ENCODE measurements at places on chromosomes 7 and 10. TPM values are rescaled to one million over a fixed set of nuclear protein-coding genes. Genes with fewer than 3 reads are reported as not detected.

DNA sequence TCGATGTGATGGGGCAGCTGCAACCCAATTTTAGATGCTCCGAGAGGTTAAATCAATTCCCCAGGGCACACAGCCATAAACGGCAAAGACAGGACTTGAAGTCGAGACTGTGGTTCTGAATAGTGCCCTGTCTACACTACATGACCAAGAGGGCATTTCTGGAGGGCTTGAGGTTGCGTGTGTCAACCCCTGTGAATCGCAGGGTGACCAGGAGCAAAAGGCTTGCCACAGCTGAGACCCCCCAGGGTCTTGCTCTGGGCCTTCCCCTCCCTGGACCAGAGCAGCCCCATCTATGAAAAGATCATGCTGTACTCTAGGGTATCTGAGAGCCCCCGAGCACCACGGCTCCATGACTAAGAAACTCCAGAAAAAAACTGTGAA lies 26.8 kb upstream of the RASGEF1A start:
- DNase-seq, result no peak

NCF1 gene
- 2.3 TPM for total RNA-seq

GRCh38 chr10:283140-283479 lies 147.9 kb downstream of the ZMYND11 start:
- DNase-seq, result no peak

DNA sequence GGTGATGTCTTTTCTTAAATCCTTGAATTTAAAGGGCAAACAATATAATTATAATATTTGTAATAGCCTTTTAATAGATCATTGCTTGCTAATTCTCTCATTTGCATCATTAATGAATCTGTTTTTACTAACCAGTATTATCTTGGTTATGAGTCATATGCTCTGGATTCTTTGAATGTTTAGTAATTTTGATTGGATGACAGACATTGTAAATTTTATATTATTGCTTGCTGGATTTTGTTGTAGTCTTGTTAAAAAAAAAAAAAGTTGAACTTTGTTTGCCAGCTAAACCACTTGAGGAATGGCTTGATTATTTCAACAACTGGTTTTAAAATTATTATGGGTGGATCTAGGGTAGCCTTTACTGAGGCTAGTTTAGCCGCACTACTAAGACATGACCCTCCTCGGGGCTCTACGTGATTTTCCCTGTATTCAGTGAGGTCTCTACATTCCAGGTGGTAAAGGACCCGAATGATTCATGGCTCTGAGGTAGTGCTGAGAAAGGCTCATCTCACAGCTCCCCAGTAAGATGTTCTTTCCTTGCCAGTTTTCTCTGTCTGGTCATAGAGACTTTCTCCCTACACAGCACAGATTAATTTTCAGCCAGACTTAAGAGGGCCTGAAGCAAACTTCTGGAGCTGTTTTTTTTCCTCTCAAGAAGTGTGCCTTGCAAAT lies 8.5 kb downstream of the C10orf90 start:
- no peak for DNase-seq

GRCh38 chr10:75062506-75063299 lies 48.8 kb upstream of the SAMD8 start:
- DNase-seq, result no peak

- DNase-seq, result peak; percentile 67
Measured at GRCh38 chr10:63520500-63521415, at the start of gene REEP3. Gene REEP3 (plus strand): TSS chr10:63521401. CDS start chr10:63521546, 145 bp downstream.

- DNase-seq, result no peak
Measured at GRCh38 chr7:1109581-1110310, 21.8 kb downstream of the GPER1 start.

AIFM2 gene
- total RNA-seq, result 9.5 TPM

CPN1 gene
- total RNA-seq, result 119 TPM

- DNase-seq, result no peak
Measured at GRCh38 chr10:117807441-117807840, 239.3 kb downstream of the RAB11FIP2 start.

CDHR1 gene
- total RNA-seq, result 0.17 TPM

- DNase-seq, result no peak
Measured at GRCh38 chr7:106927536-106927935, 62.5 kb downstream of the PIK3CG start.

DNA sequence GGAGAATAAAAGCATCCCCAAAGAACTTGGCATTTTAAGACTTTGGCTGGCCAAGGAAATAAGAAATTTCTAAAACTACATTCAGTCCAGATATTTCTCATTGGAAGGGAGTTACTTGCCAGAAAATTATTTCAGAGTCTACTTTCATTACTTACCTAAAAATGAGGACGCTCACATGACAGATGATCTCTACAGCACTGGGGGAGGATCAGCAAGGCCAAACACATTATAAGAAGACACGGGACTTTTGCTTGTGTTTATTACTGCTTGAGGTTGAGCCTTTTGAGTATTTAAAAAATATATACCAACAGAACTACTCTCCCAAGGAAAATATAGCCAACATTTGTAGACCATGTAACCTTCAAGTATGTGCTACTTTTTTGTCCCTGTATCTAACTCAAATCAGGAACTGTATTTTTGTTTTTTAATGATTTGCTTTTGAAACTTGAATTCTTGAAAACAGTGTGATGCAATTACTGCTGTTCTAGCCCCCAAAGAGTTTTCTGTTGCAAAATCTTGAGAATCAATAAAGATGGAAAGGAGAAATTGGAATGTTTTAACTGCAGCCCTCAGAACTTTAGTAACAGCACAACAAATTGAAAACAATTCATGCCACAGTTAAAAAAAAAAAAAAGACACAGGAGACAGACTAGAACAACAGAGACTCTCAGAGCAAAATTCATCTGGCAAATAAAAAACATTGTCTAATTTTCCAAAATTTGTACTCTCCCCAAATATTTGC lies 128.1 kb downstream of the ZNF438 start:
- no peak for DNase-seq

DRGX gene
- not detected for total RNA-seq

DNA sequence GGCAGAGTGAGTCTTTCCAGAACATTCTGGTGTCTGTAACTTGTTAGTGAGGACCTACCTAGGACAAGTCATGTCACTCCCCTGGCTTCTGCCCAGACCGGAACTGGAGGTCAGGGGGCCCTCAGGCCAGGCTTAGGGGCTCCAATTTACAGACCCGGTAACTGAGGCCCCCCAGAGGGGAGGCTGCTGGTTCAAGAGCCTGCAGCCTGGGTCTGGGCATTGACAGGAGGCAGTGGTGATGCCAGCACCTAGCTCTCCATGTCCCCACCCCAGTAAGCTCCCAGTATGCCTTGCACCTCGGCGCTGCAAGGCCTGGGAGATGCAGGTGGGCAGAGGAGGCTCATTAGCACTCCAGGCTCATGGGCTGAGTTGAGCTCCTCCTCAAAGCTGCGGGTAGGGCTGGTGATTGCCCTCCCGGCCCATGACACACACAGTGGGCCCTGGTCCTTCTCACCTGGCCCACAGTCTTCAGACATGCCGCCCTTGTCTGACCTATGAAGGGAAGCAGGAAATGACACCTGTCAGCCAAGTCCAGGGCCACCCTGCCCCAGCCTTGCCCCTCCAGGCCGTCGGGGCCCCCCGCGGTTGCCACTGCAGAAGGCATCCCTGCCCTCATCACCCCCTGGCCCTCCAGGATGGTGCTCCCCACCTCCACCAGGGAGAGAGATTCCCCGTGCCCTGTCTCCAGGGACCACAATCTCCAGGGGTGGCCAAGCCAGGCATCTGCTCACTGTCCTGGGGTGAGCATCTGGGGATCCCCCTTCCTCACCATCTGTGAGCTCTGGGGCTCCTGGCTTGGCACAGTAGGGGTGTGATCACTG lies 88.3 kb upstream of the TMEM248 start:
- DNase-seq, result no peak

ABCC2 gene
- 234 TPM for total RNA-seq

DNA sequence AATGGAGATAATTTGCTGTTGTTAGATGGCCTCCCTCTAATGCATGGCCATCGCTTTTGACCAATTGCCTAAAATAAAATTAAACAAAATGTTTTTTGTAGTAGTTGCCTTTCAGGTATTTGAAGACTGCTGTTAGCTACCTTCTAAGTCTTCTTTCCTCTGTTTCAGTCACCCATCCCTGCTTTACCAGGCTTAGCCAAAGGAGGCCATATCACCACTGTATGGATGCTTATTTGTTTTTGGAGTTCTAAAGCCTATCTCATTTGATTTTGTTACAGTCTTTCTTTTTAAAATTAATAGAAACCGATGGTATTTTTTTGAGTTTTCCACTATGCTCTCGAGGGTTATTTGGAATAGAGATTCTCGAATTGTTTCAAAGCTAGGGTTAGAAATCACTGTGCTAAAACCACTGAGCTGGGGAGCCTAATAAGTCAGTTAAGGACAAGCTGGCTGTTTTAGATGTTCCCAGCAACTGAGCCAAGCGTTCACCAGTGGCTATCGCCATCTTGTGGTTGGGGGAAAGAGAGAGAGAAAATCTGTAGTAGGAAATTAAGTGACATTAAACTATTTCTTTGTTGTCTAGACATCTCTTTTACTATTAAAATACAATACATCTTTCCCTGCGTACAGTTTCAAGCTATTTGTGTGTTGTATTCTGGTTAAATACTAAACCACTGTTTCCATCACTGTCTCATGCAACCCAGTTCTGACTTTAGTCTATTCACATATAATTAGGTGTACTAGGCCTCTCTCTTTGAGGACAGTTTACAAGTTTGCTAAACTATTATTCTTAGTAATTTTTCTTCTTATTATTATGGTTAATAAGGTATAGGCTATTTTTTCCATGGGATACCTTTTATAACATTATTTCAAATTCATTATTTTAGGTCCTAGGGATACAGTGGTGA lies 52.2 kb downstream of the GPR158 start:
- DNase-seq, result no peak
